ENCODE measurements at places on chromosomes 5 and 9.

GRCh38 chr5:89823046-89823445 is 586.5 kb downstream of the CETN3 start:
- DNase-seq = no peak

DNA sequence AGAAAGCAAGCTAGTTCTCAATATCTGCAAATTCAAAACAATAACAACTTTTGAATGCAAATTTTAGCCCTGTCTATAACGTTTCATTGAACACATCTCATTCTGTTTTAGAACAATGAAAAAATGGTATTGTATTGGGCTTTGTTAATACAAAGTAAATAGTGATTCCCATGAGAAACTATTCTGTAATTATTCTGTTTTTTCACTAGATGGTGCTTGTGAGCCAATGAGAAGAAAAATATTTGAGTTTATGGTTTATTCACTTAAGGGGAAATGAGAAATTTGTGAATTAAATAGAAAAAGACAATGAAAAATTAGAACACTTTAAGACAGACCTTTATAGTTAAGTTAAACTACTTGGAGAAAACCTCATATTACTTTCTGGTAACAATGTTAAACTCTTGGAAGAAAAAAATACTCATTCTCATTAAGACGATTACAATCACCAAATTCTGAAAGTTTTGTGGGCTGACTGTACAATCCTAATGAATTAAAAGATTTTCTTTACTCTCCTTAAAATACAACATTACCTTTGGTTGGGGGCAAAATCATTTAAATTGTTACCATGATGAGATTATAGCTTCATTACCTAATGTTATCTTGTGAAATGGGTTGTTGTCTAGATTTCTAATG is 127.0 kb downstream of the NNT start:
- DNase-seq = peak; percentile 42

GRCh38 chr5:148864113-148864841 is 37.9 kb downstream of the ADRB2 start:
- peak; percentile 26 for DNase-seq

- no peak for DNase-seq
These were observed 11.1 kb downstream of the URM1 start for GRCh38 chr9:128382261-128382660.

- DNase-seq = peak; percentile 44
These were observed 114.2 kb upstream of the ADAMTS16 start for GRCh38 chr5:5025774-5026408.

- no peak for DNase-seq
These were observed 60.4 kb downstream of the SGCD start for GRCh38 chr5:156387391-156387790.

GRCh38 chr5:88092958-88093605 is 175.6 kb downstream of the TMEM161B start:
- no peak for DNase-seq

GRCh38 chr5:4579679-4580078 is 560.5 kb upstream of the ADAMTS16 start:
- no peak for DNase-seq

GRCh38 chr5:95808686-95809413 is 13.7 kb downstream of the GLRX start:
- peak; percentile 84 for DNase-seq

- no peak for DNase-seq
These were observed 33.6 kb downstream of the TLR4 start for GRCh38 chr9:117737721-117738226.

DNA sequence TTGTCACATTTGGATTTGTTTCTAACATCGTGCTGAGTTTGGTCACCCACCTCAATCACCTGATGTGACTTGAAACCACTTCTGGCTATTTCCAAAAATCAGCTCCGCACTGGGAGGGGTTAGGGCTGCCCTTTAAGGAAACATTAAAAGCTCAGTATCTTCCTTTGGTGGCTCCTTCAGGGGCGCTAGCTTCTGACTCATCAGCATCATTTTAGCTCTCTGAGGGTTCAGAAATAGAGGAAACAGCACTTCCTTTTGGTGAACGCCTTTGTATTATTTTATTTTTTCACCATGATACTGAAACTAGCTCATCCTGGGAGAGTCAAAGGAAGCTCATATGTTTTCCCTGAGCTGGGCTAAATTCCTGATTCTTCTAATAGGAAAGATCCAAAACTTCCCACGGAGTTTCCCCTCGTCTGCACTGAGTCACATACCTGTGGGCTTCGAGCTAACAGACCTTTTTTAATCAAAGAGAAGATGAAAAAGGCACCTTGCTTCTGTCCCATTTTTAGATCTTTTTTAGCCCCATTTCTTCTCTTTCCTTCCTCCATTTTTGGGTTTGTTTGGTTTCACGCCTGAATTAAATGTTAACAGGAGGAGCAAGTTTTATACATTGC is 48.2 kb downstream of the ROPN1L start:
- no peak for DNase-seq

GRCh38 chr5:42614509-42614908 is 142.1 kb upstream of the CCDC152 start:
- DNase-seq = peak; percentile 41

- peak; percentile 71 for DNase-seq
These were observed 1.2 kb upstream of the INSL6 start for GRCh38 chr9:5186416-5187169.

- no peak for DNase-seq
These were observed 16.6 kb downstream of the ZNF131 start for GRCh38 chr5:43137326-43137725.

GRCh38 chr9:70484232-70485130 is 70.0 kb upstream of the KLF9 start:
- peak; percentile 92 for DNase-seq

- DNase-seq = no peak
These were observed 110.2 kb downstream of the NSG2 start for GRCh38 chr5:174155706-174156105.

GRCh38 chr9:90810691-90811090 is 9.1 kb downstream of the SYK start:
- no peak for DNase-seq

DNA sequence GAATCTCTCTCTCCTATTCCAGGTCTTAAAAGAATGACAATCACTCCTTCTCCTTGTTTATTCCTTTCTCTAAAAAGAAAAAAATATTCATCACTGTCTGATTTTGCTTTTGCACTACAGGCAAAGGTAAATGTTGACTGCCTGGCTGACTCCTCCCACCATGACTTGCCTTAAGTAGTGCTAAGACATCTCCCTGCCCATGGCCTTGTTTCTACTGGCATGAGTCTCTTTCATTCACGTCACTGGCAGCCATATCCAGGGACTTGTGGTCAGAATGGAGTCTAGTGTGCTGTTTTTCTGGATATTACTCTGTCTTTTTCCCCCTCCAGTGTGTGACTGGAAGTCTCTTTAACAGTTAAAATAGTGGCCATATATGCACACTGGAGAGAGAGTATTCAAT is 522.9 kb upstream of the DAB2 start:
- peak; percentile 3 for DNase-seq

DNA sequence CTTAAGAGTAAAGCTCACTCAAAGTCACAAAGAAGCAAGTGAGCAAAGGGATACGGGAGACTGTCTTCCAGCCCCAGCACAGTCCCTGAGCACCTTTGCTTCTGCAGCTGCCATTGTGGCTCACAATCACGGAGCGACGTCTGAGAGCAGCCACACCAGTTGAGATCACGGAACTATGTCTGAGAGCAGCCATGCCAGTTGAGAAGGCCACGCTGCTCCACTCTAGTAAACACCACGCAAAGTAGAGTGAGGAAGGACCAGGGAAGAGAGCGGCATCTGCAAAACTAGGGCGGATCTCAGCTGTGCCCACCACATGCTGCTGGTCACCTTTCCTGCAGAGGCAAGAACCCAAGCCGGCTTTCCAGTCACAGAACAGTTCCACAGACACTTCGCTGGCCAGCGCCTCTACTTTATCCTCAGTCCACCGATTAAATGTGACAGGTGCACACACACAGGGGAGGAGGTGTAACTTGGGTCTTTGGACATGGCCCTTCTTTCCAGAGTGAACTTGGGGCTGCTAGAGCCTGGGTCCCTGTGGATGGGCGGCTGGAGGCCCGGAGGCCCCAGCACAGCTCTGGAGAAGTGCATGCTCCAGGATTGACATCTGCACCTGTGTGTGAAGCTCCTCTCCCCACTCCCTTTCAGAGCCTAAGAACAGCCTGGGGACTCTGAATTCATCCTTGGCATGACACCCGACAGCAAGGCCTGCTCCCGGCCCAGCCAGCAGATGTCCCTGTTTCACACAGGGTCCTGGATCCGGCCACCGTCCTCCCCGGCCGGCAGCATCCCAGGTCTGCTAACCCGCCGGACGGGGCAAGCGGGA is 324.9 kb upstream of the IRX4 start:
- no peak for DNase-seq

DNA sequence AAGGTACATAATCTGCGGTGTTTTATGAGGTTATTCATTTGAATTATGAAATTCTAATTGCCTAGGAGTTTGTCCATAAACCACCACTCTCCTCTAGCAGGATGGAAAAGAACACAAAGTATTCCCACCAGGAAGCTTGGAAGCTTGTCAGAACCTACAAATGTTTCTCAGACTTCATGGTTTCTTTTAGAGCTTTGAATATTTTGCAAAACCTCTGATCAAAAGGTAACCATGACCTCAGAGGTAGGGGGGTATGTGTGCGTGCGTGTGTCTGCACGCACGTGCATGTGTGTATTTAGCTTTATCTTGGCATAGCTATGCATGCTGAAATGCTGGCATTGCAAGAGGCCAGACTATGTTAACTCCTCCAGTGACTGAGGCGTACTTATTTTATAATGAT is 847.0 kb downstream of the TLE1 start:
- DNase-seq = peak; percentile 17

- no peak for DNase-seq
These were observed 8.1 kb downstream of the RPS6 start for GRCh38 chr9:19371942-19372341.

DNA sequence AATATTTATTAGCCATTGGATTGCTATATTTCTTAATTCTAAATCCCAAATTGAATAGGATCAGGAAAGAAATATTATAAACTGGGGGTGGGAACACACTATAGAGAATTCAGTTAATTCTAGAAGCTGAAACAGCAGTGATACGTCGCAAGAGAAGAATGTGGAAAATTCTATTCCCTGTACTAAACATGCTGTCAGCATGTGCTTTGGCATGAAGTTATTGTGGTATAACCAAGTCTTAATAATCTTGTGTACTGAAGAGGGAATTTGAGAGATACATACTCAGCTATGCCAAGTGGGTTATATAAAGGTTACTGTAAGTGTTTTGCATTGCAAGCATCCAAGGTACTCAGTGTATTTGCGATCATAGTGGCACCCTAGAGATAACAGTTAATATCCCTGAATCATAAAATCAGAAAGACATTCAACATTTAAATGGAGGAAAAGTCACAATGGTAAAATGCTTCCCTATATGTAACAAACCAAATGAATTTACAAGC is 1492.9 kb upstream of the C9orf72 start:
- no peak for DNase-seq

DNA sequence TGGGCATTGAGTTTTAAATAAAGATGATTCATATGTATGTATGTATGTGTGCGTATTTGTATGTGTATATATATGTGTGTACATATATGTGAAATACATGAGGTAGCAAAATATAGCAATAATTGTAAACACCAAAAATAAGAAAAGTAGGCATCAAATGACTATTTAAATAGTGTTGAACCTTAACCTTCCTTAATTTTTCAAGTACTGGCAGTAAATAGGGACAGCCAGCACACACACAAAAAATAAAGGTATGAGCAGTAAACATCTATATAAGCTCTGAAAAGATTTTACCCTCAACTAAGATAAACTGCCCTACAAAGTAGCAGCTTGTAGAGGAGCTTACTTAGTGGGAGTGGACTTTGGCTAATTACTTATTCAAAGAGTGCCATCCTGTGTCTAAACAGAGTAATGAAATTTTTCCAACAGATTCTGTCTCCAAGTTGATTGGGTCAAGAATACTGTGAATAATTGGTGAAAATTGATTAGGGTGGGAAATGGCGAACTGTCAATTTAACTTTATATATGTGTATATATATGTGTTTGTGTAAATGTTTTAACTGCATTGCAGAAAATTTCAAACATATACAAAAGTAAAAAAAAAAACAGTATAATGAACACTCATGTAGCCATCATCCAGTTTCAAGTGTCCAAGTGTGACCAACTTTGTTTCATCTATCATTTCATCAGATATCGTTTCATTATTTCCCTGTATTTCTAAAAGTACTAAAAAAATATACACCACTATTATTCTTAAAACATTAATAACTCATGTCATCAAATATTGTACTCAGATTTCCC is 2.0 kb upstream of the ADAMTS6 start:
- DNase-seq = peak; percentile 85

GRCh38 chr9:24382566-24382965 is 163.1 kb downstream of the IZUMO3 start:
- no peak for DNase-seq

GRCh38 chr9:123373946-123374345 is 17.9 kb downstream of the CRB2 start:
- peak; percentile 76 for DNase-seq

DNA sequence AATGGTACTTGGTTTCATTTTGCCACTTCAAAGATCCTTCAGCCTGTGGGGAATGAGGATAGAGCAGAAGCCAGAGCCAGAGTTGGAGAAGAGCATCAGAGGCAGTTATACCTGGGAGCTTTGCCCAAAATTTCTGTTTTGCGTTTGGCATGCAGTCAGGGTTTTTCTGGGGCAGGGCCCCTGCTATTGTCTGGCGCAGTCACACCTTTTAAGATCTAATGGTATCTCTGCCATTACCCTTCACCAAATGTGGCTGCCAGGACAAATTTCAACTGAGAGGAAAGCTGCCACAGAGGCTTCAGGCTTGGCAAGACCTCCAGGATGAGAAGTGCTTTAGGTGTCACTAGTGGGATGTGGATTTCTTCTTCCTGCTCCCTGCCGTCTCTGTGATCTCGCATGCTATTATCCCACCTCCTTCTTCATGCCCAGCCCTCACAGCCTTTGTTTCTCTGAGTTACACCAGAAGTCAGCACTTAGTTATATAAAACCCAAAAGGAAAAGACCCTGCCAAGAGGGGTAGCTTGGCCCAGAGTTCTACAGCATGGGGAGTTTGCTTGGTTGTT is 357.0 kb downstream of the TLE4 start:
- no peak for DNase-seq

DNA sequence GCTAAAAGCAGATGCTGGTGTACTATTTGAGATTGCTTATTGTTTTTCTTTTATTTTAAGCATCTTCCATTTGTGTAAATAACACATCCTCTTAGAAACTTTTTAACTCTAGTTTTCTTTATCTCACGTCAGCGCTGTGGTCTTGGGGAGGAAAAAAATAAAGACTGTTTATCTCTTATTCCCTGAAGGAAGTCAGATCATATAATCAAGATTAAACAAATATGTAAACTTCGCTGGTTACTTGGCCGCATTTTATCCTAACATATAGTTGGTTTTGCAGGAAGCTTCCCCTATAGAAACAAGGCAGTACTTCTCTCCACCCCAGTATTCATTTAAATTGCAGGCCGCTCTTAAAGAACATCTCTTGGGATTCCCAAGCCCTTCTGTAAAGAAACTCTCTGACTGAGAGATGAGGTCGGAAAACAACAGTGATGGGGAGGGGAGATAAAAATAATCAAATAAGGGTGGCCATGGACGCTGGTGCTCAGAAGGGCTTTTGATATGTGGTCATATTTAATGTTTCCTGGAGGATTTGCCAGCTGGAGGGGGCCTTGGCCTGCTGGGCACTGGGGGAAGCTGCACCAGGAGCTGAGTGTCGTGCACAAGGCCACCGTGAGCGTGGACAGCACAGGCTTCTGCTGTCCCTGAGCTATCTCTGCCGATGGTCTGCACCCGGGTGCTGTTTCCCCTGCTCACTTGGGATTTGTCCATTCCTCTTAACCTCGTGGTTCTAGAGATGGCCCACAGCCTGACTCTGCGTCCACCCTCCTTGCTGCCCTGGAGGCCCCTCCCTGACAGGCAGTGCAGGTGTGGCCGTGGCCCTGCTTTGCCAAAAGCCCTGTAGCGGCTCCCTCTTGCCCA is 23.8 kb downstream of the NEURL1B start:
- peak; percentile 67 for DNase-seq

GRCh38 chr9:91359734-91360470 is 1.8 kb downstream of the AUH start:
- DNase-seq = no peak
